ENCODE measurements at places on chromosomes 2 and 18.

DNA sequence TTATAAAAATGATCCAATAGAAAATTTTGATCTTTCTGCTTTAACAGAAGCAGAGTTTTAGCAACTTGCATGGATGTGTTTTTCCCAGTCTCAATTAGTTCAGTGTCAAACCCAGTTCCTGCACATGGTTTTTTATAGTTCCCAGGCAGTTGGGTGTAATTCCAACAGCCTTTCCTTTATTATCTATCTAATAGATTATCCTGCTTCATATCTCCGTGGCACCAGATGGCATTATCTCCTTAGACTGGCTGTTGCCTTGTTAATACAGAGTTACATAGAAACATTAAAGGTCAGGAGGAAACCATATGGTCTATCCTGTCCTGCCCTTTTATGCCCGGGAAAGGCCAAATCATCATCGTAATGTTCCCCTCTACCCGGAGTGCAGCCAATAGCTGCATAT lies 400.9 kb upstream of the SMIM21 start:
- DNase-seq: no peak

DNA sequence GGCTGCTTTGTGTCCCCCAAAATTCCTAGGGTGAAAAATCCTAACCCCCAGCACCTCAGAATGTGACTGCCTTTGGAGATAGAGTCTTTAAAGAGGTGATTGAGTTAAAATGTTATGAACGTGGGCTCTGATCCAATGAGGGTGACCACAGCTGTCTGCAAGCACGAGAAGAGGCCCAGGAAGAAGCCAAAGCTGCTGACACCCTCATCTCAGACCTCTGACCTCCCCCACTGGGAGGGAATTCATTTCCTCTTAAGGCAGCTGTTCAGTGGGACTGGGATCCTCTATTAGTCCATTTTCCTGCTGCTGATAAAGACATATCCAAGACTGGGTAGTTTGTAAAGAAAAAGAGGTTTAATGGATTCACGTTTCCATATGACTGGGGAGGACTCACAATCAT lies 544.4 kb downstream of the DCDC2C start:
- no peak for DNase-seq

GRCh38 chr2:20027260-20027677 lies 14.8 kb upstream of the MATN3 start:
- DNase-seq: no peak

DNA sequence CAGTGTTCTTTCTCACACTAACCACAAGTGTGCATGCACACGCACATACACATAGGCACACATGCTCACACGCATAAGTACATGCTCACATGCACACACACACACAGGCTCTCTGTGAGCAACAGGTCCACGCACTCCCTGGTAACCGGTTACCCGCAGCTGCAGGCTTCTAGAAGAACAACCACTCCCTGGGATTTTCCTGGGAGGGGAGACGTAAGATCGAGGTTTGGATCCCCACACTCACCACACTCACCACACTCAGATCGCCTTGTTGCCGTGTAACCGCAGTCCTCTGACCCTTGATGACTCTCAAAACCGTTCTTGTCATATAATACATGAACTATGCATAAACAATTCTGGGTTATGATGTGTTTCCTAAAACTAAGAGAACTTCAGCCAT lies 42.2 kb downstream of the TTC32 start:
- no peak for DNase-seq

DNA sequence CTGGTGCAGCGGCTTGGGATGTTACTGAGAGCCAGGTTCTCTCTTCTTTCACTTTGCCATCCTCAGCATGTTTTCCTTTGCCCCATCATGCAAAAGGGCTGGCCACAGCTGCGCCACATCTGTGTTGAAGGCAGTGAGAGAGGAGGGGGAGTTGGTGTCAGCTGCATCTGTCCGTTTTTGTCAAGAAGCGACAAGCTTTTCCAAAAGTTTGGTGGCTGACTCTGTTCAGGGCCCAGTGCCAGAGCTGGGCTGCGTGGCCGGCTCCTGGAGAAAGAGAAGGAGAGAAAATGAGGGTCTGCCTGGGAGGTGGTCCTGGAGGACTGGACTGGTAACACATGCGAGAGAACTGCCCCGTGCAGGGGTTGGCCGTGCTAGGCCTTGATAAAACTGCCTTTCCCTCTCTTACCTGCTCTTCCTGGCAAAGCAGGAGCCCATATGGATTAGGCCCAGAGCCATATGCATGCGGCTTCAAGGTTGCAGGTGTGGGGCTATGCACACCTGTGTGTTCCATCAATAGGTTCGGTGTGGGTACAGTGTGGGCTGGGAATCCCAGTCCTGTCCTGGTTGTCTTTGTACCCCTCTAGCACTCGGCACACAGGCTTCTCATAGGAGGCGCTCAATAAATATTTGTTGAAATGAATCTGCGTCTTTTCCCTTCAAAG lies 9.0 kb downstream of the RNF144A start:
- peak; percentile 50 for DNase-seq

DNA sequence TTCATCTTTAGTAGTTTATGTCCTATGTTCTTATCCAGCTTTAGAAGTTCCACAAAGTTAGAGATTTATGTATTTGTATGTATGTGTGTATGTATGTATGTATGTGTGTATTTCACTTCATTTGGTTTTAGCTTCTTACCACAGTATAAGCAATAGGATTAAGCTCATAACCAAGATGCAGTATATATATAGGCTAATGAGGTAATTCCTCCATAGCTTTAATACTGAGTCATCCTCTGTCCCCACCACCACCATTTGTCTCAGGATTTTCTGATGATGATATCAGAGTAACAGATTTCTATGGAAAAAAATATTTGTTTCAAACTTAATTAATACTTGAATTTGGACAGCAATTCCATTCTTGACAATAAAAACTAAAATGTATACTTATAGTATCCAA lies 159.2 kb downstream of the SOX11 start:
- no peak for DNase-seq

Measured in islet precursor cell (in vitro differentiated cells).